ENCODE measurements at places on chromosomes 3 and 15.

GRCh38 chr3:104460477-104461406 lies 906.0 kb upstream of the ALCAM start:
- DNase-seq = peak; percentile 69

DNA sequence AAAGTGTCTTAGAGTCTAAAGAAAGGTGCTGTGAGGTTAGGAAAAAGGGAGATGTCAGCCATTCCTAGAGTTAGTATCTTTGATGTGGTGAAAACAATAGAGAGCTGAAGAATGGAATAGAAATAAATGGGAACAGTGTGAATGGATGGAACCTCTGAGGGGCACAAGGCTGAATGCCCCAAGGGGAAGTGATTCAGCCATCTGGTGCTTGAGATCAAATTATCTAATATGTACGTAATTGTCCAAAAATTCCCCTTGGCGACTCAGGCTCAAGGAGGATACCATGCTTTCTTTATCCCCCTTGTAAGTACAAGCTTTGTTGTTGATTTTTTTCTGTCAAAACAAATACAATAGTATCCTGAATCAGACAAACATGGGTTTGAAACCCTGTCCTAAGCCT lies 361.6 kb downstream of the LSAMP start:
- no peak for DNase-seq

DNA sequence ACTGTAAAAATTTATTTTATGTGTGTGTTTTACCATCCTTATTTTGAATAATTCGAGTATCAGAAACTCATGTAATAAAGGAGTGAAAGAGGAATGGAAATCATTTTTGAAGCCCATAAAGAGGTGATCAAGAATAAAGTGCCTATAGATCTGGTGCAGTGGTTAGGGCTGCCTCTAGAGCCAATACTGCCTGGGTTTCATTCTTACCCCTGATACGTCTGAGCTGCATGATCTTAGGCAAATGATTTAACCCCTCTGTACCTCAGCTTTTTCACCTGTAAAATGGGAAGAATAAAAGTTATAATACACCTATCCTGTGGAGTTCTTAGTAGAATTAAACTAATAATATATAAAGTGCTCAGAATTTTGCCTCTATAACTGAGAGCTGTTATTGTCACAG lies 30.4 kb downstream of the EFHB start:
- DNase-seq = no peak

GRCh38 chr3:43019006-43019809 lies 40.1 kb downstream of the GASK1A start:
- no peak for DNase-seq

DNA sequence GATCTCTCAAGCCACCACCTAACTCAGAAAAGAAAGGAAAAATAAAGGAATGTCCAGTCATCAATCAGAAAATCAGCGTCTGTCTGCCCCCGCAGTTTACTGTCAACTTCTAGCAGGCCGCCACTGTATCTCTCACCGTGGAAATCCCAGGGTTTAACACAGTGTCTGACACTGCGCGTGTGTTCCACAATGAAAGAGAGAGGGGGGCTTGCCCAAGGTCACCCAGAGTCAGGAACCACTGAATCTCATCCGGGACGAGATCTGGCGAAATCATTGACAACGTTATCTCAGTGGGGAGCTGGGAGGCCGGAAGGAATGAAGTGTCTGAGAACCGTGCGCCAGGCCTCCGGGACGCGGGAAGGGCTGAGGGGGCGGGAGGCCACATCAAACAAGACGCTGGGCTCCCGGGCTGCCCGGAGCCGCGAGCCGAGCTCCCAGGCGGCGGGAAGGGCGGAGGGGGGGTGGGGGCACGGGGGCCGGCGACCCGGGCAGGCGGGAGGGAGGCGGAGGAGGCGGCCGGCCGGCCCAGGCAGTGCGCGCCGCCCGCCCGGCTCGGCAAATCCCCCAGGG lies 2.2 kb upstream of the HES1 start:
- no peak for DNase-seq

- DNase-seq = no peak
These were observed 38.8 kb downstream of the BHLHE40 start for GRCh38 chr3:5017925-5018531.

- DNase-seq = no peak
These were observed 13.6 kb upstream of the WNT5A start for GRCh38 chr3:55500555-55501330.

DNA sequence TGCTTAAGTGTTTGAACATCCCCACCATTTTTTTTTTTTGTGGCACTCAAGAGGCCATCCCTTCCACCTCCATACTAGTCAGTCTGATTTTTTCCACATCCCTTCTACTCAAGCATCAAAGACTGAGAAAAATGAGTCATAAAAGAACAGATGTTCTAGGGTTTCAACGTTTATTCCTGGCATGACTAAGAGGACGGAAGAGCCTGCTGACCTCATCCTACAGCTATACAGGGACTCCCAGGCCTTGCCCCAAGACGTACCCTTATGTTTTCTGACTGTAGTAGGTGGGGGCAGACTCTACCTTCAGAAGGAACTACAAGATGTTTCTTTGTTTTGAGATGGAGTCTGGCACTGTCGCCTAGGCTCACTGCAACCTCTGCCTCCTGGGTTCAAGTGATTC lies 3.3 kb upstream of the ITPKA start:
- no peak for DNase-seq

- no peak for DNase-seq
These were observed 22.3 kb upstream of the CBLB start for GRCh38 chr3:105891101-105891500.

Data from renal pelvis (tissue), 12 donors.